ENCODE measurements at places on chromosomes 3 and 15. TPM values are rescaled to one million over a fixed set of nuclear protein-coding genes. Genes with fewer than 3 reads are reported as not detected.

- no peak for DNase-seq
Observed at GRCh38 chr15:95825671-95826411, 504.7 kb upstream of the NR2F2 start.

GRCh38 chr15:34470091-34470490 is 32.5 kb upstream of the GOLGA8A start:
- DNase-seq: no peak

- no peak for DNase-seq
Observed at GRCh38 chr3:7504886-7505775, 644.2 kb downstream of the GRM7 start.

DNA sequence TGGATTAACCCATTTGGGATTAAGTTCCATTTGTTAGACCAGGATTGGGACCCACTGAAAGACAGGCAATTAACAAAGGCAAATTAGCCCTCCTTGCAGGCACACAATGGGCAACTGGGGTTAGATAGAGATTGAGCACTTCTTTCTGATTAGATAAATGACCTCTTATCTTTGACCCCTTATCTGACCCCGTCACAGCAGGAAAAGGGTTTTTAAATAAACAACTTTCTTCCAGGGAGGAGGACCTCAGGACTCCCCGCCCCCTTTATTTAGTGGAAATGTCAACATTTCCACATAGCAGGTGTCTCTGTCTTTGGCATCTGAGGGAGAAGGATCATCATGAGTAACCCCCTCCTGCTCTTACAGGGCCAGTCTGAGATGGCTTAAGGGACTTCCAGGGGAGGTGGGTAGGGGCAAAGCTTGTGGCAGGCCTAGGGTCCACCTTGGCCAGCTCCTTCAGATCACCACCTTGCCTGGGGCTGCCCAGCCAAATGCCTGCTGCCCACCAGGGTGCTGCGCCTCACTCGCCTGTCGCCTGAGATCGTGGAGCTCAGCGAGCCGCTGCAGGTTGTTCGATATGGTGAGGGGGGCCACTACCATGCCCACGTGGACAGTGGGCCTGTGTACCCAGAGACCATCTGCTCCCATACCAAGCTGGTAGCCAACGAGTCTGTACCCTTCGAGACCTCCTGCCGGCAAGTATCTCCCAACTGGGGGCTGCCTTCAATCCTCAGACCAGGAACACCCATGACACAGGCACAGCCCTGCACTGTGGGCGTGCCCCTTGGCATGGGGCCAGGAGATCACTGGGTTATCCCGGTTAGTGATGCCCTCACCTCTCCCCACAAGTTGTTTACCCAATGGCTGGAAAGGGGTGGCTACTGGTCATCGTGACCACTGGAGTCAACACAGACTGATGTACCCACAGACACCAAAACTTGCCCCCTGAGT is 2.6 kb upstream of the WDR6 start:
- DNase-seq: no peak

DNA sequence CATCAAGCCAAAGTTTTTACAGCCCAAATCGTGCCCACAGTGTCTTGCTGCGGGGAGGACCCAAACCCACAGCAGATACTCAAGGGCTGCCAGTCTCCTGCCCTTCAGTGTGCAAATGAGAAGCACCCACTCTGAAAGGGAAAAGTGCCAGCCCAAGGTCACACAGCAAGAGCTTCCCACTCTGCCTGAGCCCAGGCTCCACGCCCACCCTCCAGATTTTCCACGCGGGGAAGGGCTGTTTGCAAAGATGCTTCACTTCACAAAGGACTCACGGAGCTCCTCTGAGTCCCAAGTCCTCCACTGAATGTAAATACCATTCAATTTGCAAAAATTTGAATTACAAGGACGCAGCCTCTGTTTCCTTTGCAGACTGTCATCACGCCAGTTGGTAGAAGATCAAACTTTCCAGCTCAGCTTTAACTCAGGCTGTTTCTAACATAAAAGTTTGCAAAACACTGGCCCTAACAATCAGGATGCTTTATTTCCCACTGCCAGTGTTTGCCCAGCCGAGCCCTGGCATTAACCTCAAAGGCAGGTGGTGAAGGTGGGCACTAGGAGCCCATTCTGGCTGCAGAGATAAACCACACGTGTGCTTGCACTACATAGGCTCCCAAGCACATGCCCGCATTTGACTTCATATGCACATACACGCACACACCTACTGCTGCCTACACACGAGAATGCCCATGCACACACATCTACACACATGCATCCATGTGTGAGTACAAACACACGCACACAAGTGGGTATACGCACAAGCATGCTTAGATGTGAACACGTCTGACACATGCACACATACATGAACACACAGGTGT is 7.6 kb downstream of the CACNA2D2 start:
- DNase-seq: no peak

The XCR1 gene
- polyA plus RNA-seq: 0.17 TPM

The AHSG gene
- 0.72 TPM for polyA plus RNA-seq

The GOLGA6B gene
- polyA plus RNA-seq: not detected
